Hypothalamus (tissue), 51 donors: ENCODE measurements at places on chromosomes 13 and 19.

GRCh38 chr19:23294141-23294540 lies 43.9 kb upstream of the ZNF724 start:
- DNase-seq: no peak

- DNase-seq: no peak
These were observed 1.3 kb upstream of the CEACAM20 start for GRCh38 chr19:44530777-44531176.

GRCh38 chr19:49831592-49831991 lies 13.5 kb downstream of the MED25 start:
- DNase-seq: no peak

DNA sequence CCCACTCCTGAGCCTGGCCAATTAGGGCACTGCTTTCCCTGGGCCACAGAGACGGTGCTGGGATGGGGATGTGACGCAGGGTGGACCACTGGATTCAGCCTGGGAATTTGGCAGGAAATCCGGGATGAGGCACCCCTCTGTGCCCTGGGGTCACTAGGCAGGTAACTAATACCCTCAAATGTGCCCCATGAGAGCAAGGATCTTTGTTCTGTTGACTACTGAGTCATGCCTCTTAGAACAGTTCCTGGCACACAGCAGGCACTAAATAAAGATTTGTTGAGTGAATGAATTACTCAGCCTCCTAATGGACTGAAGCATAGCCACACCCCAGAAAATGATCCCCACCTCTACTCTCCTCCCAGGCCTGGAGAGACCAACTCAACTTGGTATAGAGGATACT lies 15.9 kb downstream of the OPA3 start:
- no peak for DNase-seq

DNA sequence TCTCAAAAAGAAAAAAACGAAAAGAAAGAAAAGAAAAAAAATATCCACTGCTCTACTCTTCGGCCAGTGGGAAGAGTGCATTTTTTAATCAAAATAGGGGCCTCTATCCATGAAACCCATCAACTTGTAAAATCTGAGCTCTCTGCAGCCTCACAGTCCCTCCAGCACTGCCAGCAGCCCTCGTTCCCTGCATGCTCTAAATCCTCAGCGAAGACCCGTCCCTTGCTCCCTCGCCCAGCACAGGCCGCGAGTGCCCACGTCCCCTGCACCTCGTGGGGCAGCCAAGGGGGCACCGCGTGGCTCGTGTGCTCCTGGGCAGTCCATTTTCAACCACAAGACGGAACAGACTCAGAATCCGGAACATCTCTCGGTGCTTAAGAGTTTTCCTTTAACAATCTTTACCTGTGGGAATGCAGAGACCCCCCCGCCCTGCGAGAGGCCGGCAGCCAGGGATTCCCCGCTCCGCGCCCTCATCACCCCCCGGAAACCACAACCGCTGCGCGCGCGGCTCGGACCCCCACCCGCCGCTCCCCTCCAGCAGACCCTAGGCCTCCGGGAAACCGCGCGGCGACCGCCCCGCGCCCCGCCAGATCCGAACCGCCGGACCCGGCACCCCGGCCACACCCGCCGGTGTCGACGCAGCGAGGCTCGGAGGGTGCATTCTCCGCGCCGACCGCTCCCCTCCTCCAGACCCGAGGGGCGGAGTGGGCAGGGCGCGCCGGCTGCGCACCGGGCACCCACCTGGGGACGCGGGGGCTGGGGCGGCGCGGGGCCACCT lies 638 bp downstream of the ANKRD27 start:
- DNase-seq: no peak

- DNase-seq: no peak
These were observed 231.2 kb downstream of the ZIC5 start for GRCh38 chr13:99740251-99740979.

DNA sequence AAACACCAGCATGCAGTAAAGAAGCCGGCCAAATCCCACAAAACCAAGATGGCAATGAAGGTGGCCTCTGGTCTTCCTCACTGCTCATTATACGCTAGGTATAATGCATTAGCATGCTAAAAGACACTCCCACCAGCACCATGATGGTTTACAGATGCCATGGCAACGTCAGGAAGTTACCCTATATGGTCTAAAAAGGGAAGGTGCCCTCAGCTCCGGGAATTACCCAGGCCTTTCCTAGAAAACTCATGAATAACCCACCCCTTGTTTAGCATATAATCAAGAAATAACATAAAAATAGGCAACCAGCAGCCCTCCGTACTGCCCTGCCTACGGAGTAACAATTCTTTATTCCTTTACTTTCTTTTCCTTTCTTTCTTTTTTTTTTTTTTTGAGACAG lies 21.1 kb upstream of the PLEKHF1 start:
- DNase-seq: no peak

DNA sequence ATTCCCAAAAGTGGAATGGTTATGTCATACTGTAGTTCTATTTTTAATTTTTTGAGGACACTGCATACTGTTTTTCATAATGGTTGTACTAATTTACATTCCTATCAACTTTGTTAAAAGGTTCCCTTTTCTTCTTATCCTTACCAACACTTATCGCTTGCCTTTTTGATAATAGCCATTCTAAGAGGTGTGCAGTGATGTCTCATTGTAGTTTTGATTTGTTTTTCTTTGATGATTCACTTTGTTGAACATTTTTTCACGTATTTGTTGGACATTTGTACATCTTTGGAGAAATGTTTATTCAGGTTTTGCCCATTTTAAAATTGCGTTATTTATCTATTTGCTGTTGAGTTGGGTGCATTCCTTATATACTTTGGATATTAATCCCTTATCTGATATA lies 188.8 kb upstream of the SPRY2 start:
- no peak for DNase-seq

DNA sequence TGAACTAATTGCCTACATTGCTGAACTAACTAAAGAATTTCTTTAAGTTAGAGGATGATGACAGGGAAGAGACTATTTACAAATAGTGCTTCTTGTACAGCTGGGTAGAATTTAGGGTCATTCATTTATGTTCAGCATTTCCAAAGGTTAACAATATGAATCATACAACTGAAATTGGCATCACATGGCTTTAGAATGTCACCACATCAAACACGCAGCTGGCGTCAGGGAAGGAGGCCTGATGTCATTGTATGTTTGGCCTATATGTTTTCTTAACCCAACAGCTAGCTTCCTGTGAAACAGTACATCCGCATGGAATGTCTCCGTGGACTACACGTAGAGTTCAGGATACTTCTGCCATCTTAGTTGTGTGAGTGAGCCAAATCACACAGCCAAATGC lies 99.0 kb upstream of the TNFSF11 start:
- no peak for DNase-seq

GRCh38 chr13:19864746-19865309 lies 1.4 kb upstream of the ZMYM5 start:
- no peak for DNase-seq

DNA sequence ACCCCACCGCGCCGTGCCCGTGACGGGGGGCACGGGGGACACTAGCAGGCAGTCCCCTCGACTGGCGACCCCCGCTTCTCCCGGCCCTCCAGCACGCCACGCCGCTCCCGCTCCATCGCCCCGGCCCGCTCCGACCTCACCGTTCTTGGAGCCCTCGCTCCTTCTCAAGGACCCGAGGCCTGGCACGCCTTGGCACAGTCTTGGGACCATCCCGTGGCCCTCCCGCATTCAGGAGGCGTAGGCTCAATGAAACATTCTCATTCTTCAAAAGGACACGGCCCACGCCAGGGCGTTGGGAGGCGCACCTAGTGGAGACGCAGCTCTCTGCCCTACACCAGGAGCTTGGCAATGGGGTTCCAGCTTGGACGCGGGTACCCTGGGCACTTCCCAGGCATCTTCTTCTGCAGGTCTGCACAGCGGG lies 473 bp upstream of the CERS1 start:
- peak; percentile 38 for DNase-seq

GRCh38 chr13:107587681-107588080 lies 627.7 kb downstream of the LIG4 start:
- DNase-seq: no peak

GRCh38 chr19:51333836-51334460 lies 8.0 kb downstream of the VSIG10L start:
- no peak for DNase-seq

- DNase-seq: no peak
These were observed 74.7 kb downstream of the KL start for GRCh38 chr13:33090755-33091414.

DNA sequence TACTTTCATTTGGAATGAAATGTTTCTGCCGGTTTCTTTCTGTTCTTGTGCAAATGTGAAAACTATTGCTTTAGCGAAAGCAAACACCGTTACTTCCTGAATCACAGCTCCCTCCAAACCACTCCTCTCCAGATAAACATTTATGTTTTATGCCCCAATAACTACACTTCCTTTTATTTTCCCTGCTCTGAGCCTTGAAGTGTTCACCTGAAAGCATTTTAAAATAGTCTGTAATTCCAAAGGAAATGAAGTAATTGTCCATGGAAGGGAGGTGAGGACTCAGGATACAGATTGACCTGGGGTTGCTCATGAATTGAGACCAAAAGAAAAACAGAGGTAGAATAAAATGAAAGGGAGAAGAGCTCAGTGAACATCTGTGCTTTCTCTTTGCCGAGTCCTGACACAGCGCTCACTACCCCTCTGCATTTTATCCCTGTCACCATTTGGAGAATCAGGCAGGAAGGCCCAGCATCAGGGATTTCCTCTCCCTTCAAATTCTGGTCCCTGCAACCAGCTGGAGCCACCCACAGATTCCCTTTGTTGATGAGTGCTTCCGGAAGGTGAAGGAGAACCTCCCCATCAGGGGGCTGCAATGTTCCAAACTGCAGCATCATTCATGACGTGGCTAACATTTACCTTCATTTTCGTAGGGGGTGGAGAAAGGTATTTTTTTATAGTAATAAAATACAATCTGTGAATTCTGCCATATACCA lies 171.9 kb downstream of the ITGBL1 start:
- no peak for DNase-seq

DNA sequence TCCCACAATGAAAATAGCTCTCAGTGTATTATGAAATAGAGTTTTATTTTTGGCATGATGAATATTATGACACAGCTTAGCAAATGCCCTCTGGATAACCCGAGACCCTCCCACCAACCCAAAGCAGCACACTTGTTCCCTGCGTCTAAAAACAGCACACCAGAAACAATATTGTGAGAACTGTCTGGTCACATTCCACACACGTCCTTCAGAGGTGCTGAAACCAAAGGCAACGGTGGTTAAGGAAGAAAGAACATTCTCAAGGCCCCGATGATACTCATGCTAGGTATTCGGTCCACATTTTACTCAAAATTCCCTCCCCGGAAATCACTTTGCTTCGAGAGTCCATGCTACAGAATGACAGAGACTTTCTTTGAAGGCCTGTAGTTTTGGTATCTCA lies 156.7 kb downstream of the SLC7A1 start:
- no peak for DNase-seq

- peak; percentile 3 for DNase-seq
These were observed 22.0 kb downstream of the BLOC1S3 start for GRCh38 chr19:45200568-45200967.

DNA sequence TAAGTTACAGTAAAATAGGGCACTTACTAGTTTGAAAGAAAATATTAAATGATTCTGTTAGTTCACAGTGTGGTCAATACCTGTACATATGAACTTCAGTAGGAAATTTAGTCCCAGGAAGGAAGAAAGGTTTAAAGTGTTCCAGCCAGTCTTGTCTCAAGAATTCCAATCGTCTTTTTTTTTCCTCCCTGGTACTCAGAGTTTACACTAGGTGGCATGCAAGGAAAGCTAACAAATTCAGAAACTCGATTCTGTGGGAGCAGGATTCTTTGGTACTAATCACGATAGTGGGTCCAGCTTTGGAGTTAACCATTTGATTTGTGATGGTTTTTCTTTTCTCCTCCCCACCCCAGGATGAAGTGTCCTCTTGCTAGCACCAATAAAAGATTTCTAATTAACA lies 43.6 kb downstream of the POLR1D start:
- no peak for DNase-seq

DNA sequence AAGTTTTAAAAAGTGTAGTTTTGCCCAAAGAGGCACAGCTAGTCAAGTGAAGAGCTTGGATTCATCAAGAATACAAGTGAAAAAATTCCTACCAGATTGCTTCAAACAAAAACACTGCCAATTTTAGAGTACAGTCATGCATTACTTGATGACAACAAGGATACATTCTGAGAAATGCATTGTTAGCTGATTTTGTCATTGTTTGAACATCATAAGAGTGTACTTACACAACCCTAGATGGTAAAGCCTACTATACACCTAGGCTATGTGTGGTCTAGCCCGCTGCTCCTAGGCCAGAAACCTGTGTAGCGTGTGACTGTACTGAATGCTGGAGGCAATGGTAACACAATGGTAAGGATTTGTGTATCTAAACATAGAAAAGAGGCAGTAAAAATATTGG lies 41.1 kb downstream of the TMTC4 start:
- DNase-seq: no peak

GRCh38 chr13:40664350-40665125 lies 1.9 kb downstream of the FOXO1 start:
- DNase-seq: peak; percentile 61

DNA sequence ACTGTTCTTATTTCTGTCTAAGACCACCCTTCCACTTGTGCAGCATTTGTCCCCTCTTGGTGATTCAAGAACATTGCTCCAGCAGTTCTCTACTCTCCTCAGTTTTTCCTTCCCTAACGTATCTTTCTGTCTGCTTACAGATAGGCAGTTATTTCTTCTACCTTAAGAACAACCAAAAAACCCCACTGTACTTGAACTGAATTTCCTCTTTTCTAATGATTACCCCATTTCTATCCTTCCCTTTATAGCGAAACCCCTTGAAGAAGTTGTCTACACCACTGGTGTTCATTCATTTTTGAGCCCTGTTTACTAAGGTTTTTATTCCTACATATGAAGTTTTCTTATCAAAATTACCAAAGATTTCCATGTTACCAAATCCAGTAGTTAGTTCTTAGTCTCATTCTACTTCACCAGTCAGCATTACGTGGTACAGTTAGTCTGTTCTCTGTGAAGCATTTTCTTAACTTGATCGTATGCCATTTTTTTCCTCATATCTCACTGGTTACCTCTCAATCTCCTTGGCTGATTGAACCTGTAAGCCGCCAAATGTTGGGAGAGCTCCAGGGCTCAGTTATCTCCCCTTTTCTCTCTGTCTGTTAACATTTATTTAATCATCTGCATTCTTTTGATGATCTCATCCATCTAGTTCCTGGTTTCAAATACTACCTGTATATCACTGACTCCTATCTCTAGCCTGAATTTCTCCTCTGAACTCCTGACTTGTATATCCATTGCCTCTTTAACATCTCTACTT lies 9.0 kb downstream of the LSM14A start:
- DNase-seq: no peak

DNA sequence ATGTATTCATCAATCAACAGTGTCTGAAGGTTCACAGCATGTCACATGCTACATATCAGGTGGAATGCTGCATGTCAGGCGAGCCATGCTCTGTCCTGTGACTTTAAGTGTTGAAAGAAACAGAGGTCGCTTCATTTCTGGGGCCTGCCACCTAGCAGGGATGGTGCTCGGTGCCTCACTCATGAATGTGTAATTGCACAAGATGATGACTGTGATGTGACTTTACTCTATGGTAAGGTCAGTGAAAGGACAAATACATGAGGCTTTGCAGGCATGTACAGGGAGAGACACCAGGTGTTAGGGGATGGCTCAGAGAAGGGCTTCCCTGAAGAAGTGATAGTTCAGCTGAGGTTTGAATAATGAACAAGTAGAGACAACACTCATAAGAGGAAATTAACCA lies 66.7 kb downstream of the FRY start:
- no peak for DNase-seq

GRCh38 chr19:58021541-58022282 lies 12.1 kb upstream of the ZSCAN1 start:
- DNase-seq: peak; percentile 75

- DNase-seq: no peak
These were observed 7.3 kb upstream of the SLC7A9 start for GRCh38 chr19:32876919-32877285.
